Effector memory CD8-positive, alpha-beta T cell (primary cell): ENCODE measurements at places on chromosomes 12 and 14.
A peak's percentile ranks its signal among the peaks of the same experiment; 100 is the strongest.

GRCh38 chr12:70074510-70074909 is 168.7 kb upstream of the CNOT2 start:
- no peak for DNase-seq

GRCh38 chr12:52316701-52317100 is 4.5 kb downstream of the KRT83 start:
- no peak for DNase-seq

DNA sequence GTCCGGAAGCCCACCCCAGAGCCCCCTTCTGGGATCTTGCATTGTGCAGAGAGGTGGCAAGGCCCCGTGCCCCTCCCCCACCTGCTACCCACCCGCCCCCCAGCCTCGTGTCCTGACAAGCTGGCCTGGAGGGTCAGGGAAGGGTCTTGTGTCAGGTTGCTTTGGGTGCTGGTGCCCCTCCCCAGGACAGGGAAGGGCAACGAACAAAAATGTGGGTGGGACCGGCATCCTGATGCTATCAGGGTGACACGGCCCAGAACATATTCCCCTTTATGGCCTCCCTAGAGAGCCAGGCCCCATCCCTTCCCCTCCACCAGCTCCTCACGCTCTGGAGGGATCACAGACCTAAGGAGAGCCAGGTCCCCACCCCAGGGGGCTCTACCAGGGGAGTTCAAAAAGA is 38.7 kb upstream of the TMEM179 start:
- DNase-seq, result no peak

GRCh38 chr12:15863984-15864383 is 18.2 kb upstream of the STRAP start:
- no peak for DNase-seq

DNA sequence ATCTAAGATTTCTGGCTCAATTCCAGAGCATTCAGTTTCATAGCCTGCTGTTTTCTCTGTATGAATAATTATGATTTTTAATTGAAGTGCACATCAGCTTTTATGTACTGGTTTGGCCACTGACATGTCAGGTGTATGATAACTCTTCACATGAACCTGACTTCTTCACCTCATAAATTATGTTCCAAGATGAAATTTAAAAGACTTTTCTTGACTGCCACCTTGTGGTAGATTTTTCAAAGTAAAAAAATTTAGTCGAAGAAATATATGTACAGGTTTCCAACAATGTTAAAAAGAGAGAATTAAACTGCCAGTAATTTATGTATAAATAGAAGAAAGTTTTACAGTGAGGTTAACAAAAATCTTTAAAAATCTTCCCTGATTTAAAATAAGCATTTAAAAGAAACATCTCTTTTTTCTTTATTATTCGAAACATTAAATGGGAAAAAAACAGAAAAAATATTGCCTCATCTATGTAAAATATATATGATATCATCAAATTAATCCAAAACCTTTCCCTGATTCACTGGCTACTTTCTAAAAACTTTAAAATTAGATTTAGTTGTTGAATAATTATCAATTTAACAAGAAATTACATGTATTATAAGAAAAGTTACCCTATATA is 124.9 kb upstream of the ATXN7L3B start:
- DNase-seq, result no peak

DNA sequence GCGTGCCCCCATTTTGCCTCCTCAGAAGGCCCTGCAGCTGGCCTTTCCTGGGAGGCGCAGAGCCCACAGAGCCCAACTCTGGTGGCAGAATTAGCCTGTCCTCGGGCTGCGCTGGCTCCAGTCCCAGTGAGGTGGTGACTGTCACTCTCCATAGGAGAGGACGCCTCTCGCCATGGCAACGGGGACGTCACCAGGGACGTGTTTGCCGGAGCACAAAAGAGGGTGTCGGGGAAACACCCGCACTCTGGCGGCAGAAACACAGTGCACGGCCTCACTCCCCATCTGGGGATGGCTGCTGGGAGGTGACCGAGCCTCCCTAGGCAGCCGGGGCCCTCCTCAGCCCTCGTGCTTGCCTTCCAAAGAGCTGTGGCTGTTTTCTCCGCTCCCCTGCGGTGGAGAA is 50.2 kb upstream of the NCOR2 start:
- DNase-seq, result no peak

- DNase-seq, result no peak
Observed at GRCh38 chr14:84361476-84361875, 1168.5 kb upstream of the FLRT2 start.

- peak; percentile 68 for DNase-seq
Observed at GRCh38 chr14:101442451-101442850, 118.8 kb upstream of the DIO3 start.

DNA sequence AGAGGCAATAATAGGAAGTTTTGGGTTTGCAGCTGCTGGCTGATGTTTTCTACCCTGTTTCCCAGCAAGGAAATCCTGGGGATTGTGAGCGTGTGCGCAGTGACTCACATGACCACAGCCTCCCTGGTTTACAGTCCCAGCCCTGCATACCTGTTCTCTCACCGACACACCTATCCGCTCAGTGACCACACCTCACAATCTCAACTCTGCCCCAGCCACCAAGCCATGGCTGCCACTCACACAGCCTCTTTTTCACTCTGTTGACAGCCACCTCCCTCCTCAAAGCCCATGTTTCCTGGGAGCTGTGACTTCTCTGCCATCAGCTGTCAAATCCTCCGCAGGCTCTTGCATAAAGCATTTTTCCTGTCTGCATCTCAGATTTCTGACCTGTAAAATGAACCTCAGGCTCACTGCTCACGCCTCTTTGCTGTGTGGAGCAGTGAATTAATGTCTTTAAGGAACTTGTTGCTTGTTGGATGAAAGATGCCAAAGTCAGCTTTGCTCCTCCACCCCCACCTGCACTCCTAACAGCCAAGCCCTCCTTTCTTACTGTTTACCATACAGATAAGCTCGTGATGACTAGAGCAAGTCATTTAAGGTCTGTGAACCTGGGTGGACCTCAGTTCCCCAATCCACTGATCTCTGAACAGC is 43.5 kb downstream of the B4GALNT3 start:
- DNase-seq, result no peak

- DNase-seq, result no peak
Observed at GRCh38 chr12:6809056-6809455, 12.6 kb upstream of the GPR162 start.

GRCh38 chr12:60602601-60603000 is 1006.8 kb downstream of the SLC16A7 start:
- DNase-seq, result no peak

DNA sequence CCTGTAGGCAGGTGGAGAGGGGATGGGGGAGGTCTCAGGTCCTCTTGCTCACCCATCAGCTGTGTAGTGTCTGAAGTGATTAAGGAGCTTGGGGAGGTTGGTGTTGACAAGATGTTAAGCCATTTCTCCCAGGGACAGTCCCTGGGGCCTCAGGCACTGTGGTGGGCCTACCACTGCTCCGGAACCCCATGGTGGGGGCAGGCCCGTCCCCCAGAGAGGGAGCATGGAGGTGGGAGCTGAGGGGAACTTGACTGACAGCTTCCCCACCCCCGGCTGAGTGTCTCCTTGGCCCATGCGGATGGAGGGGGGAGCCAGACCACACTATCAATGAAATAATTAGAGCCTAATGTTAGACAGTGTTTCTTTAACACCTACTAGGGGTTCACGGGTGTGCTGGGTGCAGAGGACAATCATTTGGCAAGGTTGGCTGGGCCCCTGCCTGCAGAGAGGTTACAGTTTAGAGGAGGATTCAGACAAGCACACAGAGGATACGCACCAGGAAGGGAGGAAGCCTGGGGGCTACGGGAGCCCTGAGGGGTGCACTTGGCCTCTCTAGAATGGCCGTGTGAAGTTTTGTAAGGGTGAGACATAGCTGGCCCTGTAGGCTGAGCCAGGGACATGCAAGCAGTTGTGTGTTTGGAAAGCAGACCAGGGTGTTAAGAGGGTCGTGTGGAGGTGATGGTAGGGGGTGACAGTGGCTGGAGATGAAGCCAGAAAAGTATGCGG is 19.3 kb upstream of the KRT80 start:
- DNase-seq, result no peak

GRCh38 chr14:20458031-20458789 is 3.0 kb downstream of the PIP4P1 start:
- DNase-seq, result no peak

- no peak for DNase-seq
Observed at GRCh38 chr12:38736821-38737220, 168.6 kb downstream of the CPNE8 start.
